ENCODE measurements at places on chromosomes 1 and 21.
A peak's percentile ranks its signal among the peaks of the same experiment; 100 is the strongest.

- no peak overlapping the region for H3K4me3 ChIP-seq
- H3K27ac ChIP-seq = no peak overlapping the region
- no peak for DNase-seq
- no peaks in the 10 kb centered on the region for H3K27me3 ChIP-seq
These were observed 13.4 kb downstream of the C1QB start for GRCh38 chr1:22666412-22666811.

- no peak overlapping the region for H3K27ac ChIP-seq
- no peaks in the 10 kb centered on the region for H3K27me3 ChIP-seq
- H3K36me3 ChIP-seq = no peaks in the 10 kb centered on the region
- no peak for DNase-seq
- H3K4me3 ChIP-seq = no peak overlapping the region
These were observed 12.5 kb downstream of the MECR start for GRCh38 chr1:29218223-29218622.

DNA sequence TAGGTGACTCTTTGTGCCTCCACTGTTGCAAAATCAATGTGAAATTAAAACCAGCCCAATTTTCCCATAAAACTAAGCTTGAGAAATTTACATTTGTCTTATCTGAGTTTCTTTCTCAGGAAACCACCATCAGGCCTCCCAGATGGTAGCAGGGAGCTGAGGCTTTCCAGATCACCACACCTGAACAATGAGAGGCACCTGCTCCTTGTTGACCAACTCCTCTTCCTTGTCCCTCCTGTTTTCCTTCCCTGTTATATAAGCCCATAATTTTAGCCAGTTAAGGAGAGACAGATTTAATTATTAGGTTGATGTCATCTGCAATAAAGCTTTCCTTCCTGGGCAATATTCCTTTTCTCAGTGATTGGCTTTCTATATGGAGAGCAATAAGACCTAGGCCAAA is 32.0 kb upstream of the C1orf185 start:
- no peak for DNase-seq
- H3K36me3 ChIP-seq = no peaks in the 10 kb centered on the region
- no peaks in the 10 kb centered on the region for H3K27me3 ChIP-seq
- no peaks in the 10 kb centered on the region for H3K4me1 ChIP-seq
- H3K4me3 ChIP-seq = no peak overlapping the region

- no peaks in the 10 kb centered on the region for H3K4me1 ChIP-seq
- DNase-seq = peak; percentile 95
- no peaks in the 10 kb centered on the region for H3K27me3 ChIP-seq
- no peaks in the 10 kb centered on the region for H3K36me3 ChIP-seq
- H3K27ac ChIP-seq = peak within 1 kb of the TSS; percentile 10
These were observed at the start of gene MDM4 for GRCh38 chr1:204516180-204516879. MDM4 (plus strand) TSS chr1:204516406; CDS start chr1:204525519, 9,113 bp downstream.

DNA sequence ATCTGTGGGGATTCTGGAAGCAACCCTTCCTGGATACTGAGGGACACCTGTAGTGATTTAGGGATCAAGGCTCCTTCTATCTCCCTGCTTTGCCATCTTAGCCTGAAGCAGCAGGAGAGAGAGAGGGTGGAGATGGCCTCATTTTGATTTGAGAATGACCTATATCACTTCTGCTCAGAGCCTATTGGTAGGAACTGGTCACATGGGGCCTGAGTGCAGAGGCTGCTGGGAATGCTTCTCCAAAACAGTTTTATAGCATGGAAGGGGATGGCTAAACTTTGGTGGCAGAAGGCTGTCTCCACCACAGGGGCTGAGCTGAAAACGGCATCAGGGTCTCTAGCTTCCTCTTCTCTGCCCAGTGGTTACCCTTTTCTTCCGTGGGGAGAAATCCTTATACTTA is 105.8 kb downstream of the TBX19 start:
- H3K4me3 ChIP-seq = no peak overlapping the region
- no peaks in the 10 kb centered on the region for H3K27me3 ChIP-seq
- no peaks in the 10 kb centered on the region for H3K36me3 ChIP-seq
- no peak overlapping the region for H3K27ac ChIP-seq

DNA sequence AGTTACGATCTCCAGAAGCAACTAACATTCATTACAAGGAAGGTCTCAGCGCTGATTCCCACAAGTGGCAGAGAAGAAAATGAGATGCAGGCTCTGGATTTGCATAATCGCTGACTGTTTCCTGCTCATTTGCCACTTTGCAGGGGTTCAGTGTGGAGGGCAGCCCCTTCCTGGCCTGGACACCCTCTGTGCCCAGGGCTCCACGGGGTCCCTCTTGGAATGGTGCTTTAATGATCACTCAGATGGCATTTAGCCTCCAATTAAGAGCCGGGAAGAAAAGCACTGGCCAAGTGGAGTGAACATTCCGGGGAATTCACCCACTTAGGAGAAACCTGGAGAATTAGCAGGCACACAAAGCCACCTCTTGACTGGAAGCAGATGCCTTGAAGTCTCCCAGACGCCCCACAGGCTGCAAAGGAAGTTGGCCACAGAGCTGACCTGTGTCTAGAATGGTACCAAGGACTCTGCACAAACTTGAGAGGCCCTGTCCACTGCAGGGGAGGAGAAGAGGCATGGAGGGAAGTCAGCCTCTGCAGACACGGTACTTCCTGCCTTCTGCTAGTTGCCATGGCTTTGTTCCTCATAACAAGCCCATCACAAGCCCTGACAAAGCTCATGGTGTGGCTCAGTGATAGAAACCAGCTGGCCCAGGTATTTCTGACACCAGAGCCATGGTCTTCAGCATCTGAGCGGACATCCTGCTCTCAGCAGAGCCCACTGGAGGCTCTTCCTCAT is 157.2 kb downstream of the KAZN start:
- no peak overlapping the region for H3K4me3 ChIP-seq
- H3K36me3 ChIP-seq = no peaks in the 10 kb centered on the region
- H3K27ac ChIP-seq = no peak overlapping the region

GRCh38 chr1:92536980-92537884 is 50.5 kb upstream of the GFI1 start:
- no peak overlapping the region for H3K4me3 ChIP-seq
- H3K36me3 ChIP-seq = no peaks in the 10 kb centered on the region
- no peak for DNase-seq
- H3K4me1 ChIP-seq = no peaks in the 10 kb centered on the region
- H3K27ac ChIP-seq = no peak overlapping the region

GRCh38 chr1:19495000-19495656 is 9.8 kb upstream of the CAPZB start:
- no peak overlapping the region for H3K27ac ChIP-seq
- no peaks in the 10 kb centered on the region for H3K27me3 ChIP-seq
- H3K4me3 ChIP-seq = no peak overlapping the region
- no peak for DNase-seq
- H3K4me1 ChIP-seq = no peaks in the 10 kb centered on the region
